Stimulated activated CD8-positive, alpha-beta memory T cell treated with anti-CD3 and anti-CD28 coated beads, Interleukin-15, amount 100 ng/mL, for 4 hours (primary cell): ENCODE measurements at places on chromosomes 7 and 10.

GRCh38 chr10:104304927-104305326, 33.3 kb downstream of the ITPRIP start:
- DNase-seq = no peak

GRCh38 chr10:48496831-48497779, 107.8 kb downstream of the ARHGAP22 start:
- no peak for DNase-seq

GRCh38 chr10:92569071-92569470, 4.8 kb downstream of the IDE start:
- DNase-seq = no peak

DNA sequence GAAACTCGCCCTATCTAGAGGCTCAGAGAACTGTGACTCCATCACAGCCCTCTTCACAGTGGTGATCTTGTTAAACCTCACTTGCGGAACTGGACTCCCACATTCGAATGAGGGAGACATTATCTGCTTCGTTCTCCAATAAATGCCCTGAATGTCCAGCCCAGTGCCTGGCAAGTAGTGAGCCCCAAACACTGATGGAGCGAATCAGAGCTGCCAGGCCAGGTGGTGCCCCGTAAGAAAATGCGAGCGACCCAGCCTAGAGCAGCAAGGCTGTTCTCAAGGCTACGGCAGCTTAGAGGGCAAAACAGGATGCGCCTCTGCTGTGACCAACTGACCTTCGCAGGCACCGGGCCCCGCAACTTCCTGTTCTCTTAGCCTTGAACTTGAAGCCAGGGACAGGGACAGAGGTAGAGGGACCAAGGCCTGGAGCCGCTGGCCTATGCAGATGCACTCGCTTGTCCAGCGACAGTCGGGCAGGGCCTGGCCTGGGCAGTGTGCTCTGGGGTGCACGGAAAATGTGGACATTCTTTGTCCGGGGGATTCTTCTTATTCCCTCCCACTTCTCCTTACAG, 217.6 kb downstream of the TCERG1L start:
- no peak for DNase-seq

- DNase-seq = no peak
These were observed 1.4 kb downstream of the FAM3C start for GRCh38 chr7:121394709-121395140.

GRCh38 chr10:33134011-33134751, 176.2 kb upstream of the ITGB1 start:
- DNase-seq = peak; percentile 78

GRCh38 chr10:12438919-12439692, 89.8 kb downstream of the CAMK1D start:
- DNase-seq = no peak

GRCh38 chr7:111486472-111487142, 75.7 kb downstream of the IMMP2L start:
- no peak for DNase-seq

GRCh38 chr7:100351657-100352058, 6.3 kb upstream of the PILRB start:
- no peak for DNase-seq

DNA sequence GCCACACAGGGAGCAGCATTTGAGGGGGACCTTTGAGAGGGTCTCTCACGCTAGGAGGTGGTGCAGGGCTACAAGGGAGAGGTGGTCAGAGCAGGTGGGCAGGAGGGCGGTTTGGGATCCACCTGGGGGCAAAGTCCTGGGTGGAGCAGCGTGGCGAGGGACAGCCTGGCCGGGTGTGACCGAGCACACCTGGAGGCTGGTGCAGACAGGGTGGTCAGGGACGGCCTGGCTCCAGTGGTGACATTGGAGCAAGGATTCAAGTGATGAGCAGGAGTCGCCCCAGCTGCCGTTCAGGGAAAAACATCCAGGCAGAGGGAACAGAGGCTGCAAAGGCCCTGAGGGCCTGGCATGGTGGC, 36.0 kb downstream of the CLIP2 start:
- no peak for DNase-seq

GRCh38 chr7:100087055-100087750, 1.6 kb upstream of the COPS6 start:
- no peak for DNase-seq
